ENCODE measurements at places on chromosomes 7 and 10.

GRCh38 chr10:58107506-58107905 is 160.2 kb downstream of the IPMK start:
- no peak for DNase-seq

- DNase-seq, result no peak
Measured at GRCh38 chr7:137920637-137921399, 74.0 kb upstream of the DGKI start.

DNA sequence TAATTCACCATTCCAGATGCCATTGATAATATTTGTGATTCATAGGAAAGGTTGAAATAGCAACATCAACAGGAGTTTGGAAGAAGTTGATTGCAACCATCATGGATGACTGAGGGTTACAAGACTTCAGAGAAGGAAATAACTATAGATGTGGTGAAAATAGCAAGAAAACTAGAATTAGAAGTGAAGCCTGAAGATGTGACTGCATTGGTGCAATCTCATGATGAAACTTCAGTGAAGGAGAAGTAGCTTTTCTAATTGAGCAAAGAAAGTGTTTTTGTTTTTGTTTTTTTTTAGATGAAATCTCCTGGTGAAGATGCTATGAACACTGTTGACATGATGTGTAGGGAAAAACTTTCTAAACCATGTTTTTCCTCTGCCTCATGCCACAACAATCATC is 18.7 kb upstream of the CD36 start:
- DNase-seq, result no peak

- no peak for DNase-seq
Measured at GRCh38 chr10:95434583-95434982, 126.6 kb downstream of the SORBS1 start.

DNA sequence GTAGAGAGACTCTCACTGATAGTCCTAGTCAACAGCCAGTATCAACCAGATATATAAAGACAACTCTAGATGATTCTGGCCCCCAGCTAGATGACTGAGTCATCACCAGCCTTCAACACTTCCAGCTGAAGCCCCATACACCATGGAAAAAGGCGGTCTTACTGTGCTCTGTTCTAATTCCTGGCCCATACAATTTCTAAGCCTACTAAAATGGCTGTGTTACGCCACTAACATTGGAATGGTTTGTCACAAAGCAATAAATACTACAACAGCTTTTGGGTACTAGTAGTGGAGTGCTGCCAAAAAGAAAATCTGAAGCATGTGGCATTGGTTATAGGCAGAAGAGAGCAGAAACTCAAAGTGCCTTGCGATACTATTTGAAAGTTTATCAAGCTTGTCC is 13.0 kb upstream of the TES start:
- DNase-seq, result no peak

DNA sequence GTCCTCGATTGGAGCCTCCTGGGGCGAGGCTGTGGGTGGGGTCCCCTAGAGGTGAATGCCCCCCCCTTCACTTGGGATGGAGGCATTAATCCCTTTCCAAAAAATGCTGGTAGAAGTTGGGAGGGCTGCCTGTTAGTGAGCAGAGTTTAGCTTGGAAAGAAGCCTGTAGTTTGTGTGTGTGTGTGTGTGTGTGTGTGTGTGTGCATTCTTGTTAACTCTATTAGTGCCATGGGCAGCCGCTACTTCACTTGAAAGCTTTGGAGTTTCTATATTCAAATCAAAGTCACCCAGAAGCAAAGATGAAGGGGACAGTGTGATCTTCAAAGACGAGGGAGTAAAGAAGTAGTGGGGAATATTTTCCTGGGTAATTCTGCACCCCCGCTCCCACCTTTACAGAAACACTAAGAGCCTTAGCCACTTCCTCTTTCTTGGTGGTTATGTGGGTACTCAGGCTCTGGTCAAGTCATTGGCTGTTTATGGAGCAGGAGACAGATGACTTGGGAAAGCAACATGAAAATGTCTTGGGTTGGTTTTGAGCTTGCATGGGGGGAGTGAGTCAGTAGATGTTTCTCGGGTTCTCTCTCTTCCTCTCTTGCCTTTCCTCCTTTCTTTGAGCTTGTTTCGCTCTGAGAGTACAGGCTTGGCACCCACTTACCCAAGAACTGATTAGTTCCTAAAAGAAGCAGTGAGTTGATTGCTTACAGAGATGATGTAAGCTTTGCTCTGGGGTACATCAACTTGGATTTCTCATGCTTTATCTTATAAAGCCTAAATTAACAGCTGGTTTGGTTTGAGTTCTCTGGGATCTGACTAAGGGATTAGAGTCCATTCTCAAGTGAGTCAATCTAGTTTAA is 35.9 kb downstream of the TCF7L2 start:
- DNase-seq, result no peak

GRCh38 chr7:22569586-22570321 is 69.8 kb upstream of the STEAP1B start:
- DNase-seq, result no peak

DNA sequence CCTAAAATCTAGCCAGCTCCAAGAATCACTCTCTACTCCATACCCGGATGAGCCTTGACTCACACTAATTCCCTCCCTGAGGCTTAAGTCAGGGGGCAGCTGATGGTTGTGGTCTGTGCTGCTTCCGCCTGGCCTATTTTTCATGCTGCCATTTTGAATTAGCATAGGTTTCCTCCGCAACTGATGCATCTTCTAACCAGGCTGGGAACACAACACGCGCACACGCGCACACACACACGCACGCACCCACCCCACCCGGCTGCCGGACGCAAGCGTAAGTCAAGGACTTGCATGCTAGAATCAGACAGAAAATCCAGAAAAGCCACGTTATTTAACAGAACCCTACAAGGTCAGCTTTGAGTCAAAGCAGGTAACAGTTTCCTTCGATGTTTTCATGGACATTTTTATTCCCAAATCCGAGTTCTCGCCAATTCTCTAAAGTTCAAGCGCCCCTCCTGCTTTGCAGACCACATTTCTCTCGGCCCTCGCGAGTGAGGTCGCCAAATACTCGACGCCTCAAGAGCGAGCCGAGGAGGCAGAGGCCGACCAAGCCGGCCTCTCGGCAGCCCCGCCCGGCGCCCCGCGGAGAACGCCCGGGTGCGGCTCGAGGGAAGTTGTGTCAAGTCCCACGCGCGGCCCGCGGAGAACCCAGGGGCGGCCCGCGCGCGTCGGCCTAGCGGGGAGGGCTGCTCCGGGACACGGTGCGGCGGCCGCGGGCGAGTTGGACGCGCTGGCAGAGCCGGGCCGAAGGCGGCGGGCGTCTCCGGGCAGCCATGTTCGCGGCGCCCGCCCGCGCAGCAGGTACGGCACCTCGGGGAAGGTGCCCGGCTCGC is 961 bp downstream of the SCRN1 start:
- no peak for DNase-seq

- DNase-seq, result no peak
Measured at GRCh38 chr10:22708772-22709171, 5.6 kb downstream of the PIP4K2A start.

GRCh38 chr7:87075671-87076404 is 16.4 kb upstream of the ELAPOR2 start:
- DNase-seq, result no peak

GRCh38 chr10:36390221-36390620 is 735.2 kb upstream of the ANKRD30A start:
- DNase-seq, result no peak

DNA sequence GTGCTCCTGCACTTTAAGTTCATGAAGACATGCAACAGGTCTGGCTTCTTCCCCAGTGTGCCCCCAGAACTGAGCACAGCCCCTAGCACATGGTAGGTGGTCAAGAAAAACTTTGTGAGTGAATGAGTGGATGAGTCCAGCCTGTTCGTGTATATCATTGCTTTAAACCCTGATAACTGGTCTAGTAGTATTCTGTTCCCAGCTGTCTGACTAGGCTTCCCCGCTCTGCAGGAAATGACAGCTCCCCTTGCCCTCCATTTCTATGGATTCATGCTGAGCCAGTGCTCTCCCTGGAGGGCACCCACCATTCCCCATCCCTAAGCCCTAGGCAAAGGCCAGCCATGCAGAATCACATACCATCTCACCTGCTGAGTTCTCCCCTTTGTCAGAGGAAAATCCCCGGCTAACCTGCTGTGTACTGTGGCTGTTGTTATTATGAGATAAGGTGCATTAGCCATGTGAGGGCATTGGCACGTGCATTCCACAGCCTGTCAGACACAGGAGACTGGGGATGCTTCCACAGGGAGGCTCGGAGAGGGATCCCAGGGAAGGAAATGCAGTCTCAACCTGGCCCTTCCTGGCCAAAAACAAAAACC is 698.9 kb downstream of the GRID1 start:
- no peak for DNase-seq

- DNase-seq, result no peak
Measured at GRCh38 chr7:131564640-131565039, 8.2 kb upstream of the PODXL start.

DNA sequence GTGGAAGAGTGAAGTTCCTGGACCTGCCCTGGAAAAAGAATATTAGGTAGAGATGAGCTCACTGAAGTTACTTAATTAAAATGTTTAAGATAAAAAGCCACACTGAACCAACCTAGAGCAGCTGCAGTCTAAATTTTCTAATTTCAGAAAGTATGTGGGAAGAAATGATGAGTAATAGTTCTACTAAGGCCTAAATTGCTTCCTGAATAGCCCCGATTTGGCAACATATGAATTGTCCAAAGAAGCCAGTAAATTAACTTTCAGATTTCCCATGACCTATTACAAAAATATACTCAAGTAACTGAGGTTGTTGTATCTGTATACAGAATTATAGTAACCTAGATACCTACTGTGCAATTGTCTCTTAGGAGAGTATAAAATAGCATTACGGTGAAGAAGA is 312.6 kb downstream of the IPMK start:
- DNase-seq, result no peak

DNA sequence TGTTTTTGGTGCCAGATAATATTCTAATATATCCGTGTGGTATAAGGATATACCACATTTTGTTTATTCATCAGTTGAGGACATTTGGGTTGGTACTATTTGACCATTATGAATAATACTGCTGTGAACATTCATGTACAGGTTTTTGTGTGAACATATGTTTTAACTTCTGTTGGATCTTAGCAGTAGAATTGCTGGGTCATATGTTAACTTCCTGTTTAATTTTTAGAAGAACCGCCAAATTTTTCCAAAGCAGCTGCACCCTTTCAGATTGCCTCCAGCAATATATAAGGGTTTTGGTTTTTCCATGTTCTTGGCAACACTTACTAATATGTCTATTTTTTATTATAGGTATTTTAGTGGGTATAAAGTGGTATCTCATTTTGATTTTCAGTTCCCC is 22.8 kb downstream of the VPS26A start:
- no peak for DNase-seq

GRCh38 chr7:110507369-110507768 is 583.6 kb upstream of the LRRN3 start:
- no peak for DNase-seq

GRCh38 chr10:77592946-77593636 is 44.5 kb downstream of the KCNMA1 start:
- no peak for DNase-seq

DNA sequence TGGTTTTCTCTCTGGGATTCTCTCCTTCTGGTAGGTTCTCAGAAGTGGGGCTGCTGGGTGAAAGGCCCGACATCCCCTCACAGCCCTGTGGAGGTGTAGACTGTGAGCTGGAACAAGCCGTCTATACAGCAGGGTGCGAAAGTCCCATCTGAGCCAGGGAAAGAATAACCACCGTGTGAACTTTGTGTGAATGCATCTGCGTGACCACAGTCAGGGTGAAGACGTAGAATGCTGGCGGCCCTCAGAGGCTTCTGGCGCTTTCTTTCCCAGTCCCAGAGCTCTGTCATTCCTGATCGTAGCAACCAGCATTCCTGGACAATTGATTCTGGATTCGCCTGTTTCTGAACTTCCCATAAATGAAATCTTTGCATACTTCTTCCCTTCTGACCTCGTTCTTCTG is 30.0 kb downstream of the ELFN1 start:
- no peak for DNase-seq

GRCh38 chr7:44631458-44632115 is 25.2 kb downstream of the OGDH start:
- no peak for DNase-seq

DNA sequence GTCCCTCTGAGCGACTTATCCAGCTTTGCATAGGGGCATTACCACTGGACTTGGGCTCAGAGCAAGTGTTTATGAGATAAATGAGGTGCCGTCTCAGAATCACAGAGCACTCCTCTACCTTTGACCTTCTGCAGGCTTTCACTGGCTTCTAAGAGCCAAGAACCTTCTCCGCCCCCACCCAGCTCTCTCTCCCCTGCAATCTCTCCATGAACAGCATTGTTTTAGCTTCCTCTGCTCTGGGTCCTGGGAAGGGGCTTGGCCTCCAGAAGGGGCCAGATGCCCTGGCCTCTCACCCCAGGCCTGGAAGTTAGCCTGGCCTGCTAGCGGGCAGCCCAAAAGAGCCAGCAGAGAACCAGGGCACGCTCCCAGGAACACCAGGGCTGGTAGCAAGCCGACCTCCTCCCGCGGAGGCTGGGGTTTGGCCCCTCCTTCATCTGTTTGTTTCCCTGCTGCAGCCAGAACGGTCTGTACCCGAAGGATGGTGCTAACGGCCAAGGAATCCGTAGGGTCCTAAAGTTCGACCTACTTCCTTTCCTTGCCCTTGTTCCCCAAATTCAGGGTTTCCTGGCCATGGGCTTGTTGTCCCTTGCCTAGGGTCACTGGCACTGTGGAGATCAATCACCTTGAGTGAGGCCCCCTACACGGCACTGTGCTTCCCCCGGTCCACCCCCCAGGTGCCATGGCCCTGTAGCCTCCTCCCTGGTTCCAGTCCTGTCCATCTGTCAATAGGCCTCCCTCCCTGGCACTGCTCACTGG is 18.7 kb upstream of the DDIT4 start:
- no peak for DNase-seq

DNA sequence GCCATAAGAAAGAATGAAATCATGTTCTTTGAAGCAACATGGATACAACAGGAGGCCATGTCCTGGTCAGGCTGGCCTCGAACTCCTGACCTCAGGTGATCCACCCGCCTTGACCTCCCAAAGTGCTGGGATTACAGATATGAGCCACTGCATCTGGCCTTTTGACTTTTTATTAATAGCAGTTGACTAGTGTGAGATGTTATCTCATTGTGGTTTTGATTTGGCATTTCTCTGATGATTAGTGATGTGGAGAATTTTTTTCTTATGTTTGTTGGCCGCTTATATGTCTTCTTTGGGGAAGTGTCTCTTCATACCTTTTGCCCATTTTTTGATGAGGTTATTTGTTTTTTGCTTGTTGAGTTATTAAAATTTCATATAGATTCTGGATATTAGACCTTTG is 400.9 kb downstream of the SUGCT start:
- DNase-seq, result no peak

DNA sequence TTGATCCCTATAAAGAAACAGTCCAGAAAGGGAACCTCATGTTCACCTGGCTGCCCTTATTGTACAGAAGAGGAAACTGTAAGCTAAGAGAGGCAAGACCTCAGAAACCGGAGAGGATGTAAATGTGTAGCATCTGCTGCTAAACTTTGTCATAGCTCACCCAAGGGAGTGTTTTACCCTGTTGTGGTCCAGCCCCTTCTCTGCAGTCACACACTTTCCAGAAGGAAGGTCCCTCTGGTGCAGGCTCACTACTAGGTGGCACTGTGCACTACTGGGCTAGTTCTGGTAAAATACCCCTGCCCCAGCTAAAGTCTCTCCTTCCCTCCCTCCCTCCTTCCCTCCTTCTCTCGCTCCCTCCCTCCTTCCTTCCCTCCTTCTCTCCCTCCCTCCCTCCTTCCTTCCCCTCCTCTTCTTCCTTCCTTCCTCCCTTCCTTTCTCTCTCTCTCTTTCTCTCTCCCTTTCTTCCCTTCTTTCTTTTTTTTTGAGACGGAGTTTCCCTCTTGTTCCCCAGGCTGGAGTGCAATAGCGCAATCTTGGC is 42.5 kb upstream of the LCOR start:
- no peak for DNase-seq

Data from stimulated activated CD8-positive, alpha-beta memory T cell treated with anti-CD3 and anti-CD28 coated beads, Interleukin-7, amount 100 ng/mL, for 24 hours (primary cell).